ENCODE measurements at places on chromosomes 16 and 17. TPM values are rescaled to one million over a fixed set of nuclear protein-coding genes. Genes with fewer than 3 reads are reported as not detected.

Gene PLXDC1
- 8.8 TPM for polyA plus RNA-seq

Gene MIS12
- 36.0 TPM for polyA plus RNA-seq

Gene ALDOC
- polyA plus RNA-seq: 23.7 TPM

DNA sequence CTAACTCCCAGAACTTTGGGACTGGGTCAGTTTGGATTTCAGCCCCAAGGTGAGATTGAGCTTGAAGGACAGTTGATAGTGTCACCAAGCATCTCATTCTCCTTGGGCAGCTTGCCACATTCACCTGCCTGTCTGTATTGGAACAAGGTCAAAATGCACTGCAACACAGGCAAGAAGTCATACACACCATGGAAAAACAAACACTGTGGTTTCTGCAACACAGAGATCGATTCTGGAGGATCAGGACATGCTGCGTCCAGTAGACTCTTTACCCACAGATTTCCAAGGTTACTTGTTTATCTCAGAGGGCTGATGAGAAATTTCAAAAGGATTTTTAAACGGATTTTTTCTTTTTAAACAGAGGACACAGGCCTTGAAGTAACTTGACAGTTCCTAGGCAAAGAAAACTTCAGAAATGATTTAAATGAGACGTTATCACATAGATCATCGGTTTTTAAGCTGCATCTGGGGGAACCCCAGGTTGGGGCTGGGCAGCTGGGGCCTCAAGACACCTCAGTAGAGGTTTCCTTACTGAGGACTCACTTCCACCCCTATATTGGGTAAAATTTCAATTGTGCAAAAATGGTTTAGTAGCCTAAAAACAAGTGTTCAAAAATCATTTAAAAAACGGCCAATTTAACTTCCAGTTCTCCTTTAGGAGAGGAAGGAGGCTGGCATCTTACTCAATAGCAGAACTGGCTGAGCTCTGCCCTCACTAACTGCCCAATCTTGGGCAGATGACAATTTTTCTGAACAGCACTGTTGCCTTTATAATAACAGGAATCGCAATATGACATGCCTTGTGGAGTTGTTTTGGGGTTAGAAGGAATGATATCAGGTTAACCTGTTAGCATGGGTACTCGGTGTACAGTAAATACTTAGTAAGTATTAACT lies 299.3 kb downstream of the XYLT1 start:
- no peak for DNase-seq

- no peak for DNase-seq
Observed at GRCh38 chr16:391885-392335, 5.1 kb upstream of the NME4 start.

Gene CCL1
- polyA plus RNA-seq: not detected

DNA sequence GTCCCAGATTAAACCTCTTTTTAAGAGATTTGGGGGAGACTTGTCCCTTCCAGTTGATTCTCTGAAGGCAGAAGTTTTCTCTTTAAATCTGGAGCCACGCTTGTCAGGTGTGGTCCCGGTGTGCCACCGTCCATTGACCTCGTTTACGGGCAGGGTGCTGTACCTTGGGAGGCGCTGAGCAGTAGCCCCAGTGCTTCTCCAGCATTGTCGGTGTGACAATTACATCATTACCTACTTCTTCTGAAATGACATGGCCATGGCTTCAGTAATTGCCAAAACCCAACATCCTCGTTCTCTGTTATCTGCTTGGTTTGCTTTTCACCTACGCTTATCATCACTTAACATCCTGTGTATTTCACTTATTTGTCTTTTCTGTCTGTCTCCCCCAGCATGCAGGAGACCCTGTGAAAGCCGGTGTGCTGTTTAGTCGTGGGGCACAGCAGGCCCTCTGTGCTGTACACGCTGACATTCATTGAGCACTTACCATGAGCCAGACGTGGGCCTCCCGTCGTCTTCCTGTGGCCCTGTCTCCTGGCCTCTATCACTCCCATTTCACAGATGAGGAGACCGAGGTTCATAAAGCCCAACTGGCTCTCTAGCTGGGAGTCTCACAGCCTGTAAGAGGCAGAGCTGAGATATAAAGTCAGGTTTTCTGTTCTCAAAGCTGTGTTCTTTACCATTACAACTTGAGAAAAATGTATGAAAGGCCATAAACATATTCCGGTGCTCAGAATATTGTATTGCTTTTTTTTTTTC lies 143.9 kb downstream of the CMIP start:
- no peak for DNase-seq

- no peak for DNase-seq
Observed at GRCh38 chr17:40317345-40317873, 8.4 kb downstream of the RARA start.

DNA sequence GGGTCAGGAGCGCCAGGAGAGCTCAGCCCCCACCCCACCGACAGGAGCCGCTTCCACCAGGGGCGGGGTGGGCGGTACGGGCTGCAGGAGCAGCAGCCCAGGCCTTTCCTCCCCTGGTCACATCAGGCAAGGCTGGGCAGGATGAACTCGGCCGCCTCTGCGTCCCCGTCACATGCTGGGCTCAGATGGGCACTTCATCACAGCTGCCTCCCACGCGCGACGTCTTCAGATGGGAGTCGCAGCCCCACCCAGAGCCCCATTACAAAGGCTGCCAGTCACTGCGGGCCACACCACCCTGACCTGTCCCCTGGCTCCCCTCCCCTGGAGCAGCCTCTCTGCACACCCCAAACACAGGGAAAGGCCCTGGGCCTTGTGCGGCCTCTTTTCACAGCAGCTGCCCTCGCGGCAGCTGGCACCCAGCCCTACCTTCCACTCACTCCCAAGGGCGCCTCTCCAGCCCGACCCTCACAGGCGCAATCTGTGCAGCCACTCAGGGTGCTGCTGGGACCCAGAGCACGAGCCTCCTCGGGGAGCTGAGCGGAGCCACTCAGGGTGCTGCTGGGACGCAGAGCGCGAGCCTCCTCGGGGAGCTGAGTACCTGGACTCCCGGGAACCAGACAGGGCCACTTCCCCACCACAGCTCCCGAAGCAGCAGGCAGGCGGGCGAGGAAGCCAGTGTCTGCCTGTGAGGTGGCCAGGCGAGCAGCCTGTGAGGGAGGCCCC lies 4.7 kb downstream of the ZNF598 start:
- DNase-seq: no peak

Gene VASN
- 76.0 TPM for polyA plus RNA-seq

Gene SLC47A1
- polyA plus RNA-seq: 27.3 TPM

Gene KRTAP9-2
- not detected for polyA plus RNA-seq

DNA sequence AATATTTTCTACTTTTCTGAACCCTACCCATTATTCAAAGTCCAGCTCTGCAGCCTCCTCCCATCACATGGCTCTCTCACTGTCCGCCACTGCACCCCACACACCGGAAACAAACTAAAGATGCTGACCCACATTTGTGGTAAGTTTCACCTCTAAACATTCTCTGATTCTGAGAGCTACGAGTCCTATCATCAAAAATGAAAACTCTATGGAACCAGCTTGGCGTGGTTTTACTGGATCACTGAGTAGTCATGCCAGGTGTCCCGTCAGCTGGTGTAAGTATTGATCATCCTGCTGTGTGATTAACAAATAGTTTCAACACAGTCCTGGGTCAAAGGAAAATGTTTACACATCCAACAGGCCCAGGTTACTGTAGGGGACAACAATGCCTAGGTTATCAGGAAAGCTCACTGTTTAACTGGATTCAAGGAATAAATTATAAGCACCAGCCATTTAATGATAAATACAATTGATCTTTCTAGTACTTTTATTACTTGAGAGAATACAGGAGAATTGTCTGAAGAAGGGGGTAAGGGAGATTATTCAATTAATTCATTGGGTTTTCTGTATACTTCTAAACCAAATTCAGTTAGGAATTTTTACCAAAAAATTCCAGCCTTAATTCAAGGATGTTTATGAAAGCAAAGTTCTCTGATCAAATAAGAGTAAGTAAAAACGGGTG lies 33.9 kb downstream of the CYTH1 start:
- no peak for DNase-seq

- DNase-seq: no peak
Observed at GRCh38 chr17:57337390-57337789, 81.1 kb downstream of the MSI2 start.

- no peak for DNase-seq
Observed at GRCh38 chr17:2871205-2871604, 75.0 kb downstream of the RAP1GAP2 start.

Gene SLFN5
- polyA plus RNA-seq: 13.1 TPM

Gene PSMB3
- polyA plus RNA-seq: 137 TPM

Gene CCL17
- polyA plus RNA-seq: not detected

DNA sequence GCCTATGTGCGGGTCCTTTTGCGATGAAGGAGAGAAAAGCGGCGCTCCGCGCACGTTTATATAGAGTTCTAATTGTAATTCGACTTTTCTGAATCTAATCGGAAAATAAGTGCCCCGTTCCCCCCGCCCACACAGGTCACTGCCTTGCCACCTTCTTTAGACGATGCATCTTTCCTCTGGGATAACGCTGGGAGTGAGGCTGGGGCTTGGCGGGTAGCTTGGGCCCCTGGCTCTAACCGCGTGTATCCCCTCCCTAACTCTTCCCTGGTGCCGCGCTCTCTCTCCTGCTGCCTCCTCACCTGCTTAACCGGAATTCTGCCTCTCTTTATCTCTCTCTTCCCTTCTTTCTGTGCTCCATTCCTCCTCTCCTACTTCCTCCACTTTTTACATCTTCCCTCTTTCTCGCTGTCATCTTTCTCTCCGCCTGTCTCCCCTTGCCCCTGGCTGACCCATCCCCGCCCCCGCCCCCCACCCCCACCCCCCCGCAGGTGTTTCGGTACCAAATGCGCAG lies 2.6 kb downstream of the LHX1 start:
- no peak for DNase-seq

Gene KRTAP2-3
- not detected for polyA plus RNA-seq

- no peak for DNase-seq
Observed at GRCh38 chr16:65728652-65729051, 606.8 kb upstream of the CDH11 start.

DNA sequence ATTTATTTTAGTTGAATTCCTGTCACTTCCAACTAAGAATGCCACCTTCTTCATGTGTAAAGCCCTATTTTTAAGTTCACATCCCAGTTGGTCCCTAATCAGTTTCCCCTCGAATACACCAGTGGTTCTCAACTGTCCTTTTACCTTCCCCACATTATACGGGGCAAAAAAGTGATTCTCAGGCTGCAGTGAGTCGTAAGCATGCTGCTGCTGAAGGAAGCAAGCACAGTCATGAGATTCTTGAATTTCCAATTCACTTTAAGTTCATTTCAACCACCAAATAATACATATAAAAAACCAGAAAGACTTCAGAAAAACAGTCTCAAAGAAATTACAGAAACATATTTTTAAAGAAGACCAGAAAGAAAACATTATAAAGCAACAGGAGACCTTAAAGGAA lies 47.9 kb downstream of the UBE2G1 start:
- no peak for DNase-seq

DNA sequence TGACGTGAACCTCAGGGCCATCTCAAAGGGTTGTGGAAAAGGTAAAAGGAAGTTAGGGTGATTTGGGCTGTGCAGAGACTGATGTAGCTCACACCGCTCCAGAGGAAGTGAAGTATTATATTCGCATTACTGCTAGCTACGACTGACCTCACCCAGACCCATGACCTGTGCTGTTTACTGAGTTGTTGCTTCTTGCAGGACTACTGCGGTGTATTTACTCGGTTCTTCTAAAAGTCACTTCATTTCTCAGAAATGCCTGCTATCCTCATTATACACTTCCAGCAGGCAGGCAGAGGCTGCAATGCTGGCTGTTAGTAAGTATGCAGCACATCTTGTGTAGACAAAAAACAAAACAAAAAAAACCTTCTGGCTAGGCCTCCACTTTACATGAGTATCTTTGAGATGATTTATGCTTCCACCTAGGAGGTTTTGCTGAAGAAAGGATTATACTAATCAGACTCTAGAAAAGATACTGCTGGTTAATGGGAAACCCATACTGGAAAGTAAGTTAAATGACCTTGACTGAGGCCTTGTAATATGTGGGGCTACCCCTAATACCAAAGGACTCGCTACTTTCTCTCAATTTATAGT lies 76.0 kb downstream of the CREBBP start:
- DNase-seq: no peak

All from left renal cortex interstitium (tissue), 4 donors.